Cortex of kidney (tissue), 1 donor: ENCODE measurements at places on chromosomes 13 and 19.

DNA sequence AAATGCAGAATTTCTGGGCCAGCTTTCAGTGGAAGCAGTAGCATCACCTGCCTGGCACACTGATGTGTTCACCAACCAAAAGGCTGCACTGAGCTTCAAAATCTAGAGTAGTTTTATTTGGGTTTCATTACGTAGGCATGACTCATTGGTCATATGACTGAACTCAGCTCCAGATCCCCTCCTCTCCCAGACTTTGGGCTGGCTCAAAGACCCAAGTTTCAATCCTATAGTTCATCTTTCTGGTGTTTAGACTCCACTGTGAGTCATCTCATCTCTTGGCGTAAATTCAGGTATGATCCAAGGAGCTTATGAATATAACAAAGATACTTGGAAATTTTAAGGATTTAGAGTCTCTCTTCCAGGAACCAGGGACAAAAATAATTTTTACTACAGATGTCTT is 17.7 kb downstream of the ZMYM5 start:
- no peak for DNase-seq

DNA sequence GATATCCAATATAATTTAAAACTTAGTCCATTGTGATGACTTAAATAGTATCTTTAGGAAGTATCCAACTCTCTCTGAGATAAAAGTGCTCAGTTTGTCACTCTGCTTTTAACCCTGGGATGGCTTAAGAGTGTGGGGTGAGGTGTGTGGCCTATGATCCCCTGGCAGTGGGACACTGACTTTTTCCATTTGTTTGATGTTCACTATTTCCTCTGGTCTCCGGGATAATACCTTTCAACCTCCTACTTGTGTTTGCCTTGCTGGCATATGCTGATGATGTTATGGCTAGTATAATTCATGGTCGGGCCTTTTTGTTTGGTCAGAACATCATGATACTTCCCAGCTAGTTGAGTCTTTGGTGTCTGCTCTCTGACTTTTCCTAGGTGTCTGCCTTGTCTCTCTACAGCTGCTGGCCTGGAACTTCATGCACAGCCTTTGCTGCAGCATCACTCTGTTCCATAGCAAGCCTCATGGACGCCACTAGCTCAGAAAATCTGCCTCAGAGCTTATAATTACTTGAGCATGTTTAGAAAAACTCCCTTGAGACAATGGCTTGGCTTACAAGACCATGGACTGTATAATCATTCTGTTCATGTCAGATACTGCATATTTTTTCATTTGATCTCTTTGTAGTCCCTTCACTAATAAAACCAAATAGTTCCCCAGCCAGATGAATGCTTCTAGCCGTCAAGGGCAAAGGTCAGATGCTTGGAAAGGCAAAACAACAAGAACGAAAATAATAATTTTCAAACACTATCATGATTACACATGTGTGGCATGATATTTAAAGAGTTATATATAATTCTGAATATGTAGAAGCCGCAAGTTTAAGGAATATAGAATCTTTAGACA is 75.2 kb downstream of the WDFY2 start:
- DNase-seq: no peak

GRCh38 chr13:35953537-35954206 is 177.5 kb downstream of the DCLK1 start:
- DNase-seq: no peak

- DNase-seq: no peak
These were observed 2494.9 kb upstream of the PCDH20 start for GRCh38 chr13:63910511-63910910.

- DNase-seq: no peak
These were observed 38.1 kb downstream of the RUBCNL start for GRCh38 chr13:46348961-46349360.

DNA sequence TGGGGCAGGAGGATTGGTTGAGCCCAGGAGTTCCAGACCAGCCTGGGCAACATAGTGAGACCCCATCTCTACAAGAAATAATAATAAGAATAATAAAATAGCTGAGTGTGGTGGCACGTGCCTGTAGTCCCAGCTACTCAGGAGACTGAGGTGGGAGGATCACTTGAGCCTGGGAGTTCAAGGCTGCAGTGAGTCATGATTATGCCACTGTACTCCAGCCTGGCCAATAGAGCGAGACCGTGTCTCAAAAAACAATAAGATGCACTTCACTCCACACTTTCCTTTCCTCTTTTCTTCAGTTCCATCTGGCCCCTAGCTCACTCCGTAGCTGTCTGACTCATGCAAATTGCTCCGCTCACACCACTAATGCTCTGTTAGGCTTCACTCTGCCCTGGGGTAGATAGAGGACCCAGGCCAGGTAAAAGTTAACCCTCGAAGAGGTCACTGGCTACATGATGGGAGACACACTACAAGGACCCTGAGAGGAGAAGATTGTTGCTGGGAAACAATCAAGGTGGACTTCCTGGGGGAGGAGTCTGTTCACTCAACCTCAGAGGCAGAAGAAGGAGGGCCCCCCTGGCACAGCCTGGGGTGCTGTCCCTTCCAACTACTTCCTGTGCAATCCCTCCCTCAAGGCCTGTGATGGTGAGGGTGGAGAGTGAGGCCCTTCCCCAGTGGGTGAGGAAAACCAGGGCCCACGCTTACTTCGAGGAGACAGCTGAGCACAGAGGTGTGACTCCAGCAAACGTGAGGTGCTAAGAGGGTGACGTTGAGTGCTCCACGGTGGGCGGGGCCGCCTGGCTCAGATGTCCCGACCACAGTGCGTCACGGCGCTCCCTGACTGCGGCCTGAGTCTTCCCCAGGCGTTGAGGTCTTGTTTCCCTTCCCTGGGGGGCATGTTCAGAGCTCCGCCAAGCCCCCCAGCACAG is 8.8 kb upstream of the TNFSF9 start:
- DNase-seq: no peak

GRCh38 chr19:1884719-1885334 is 469 bp downstream of the ABHD17A start:
- DNase-seq: no peak

- DNase-seq: no peak
These were observed 120.6 kb downstream of the COL4A1 start for GRCh38 chr13:110186231-110186855.

DNA sequence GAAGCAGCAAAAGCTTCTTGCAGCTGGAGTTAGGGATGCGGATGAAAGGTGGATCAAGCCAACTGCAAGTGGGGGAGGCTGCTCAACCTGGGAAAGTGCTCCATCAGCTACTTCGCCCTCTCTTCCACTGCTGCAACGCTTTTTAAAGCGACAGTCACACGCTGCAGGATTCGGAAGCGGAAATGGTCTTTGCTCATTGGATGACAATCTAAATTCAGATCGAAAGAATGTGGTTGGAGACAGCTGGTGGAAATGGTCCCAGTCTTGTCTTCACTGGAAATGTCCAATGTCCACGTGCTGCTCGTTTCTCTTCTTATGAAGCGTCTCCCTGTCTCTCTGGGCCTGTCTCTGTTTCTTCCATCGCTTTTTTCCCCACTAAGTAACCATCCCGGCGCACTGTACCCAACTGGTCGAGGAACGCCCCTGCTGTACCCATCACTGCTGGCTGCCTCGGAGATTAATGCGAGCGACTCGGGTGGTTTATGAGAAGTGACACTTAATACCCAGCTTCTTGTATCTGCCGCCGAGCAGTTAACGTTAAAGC is 2.1 kb upstream of the FGF9 start:
- DNase-seq: no peak

DNA sequence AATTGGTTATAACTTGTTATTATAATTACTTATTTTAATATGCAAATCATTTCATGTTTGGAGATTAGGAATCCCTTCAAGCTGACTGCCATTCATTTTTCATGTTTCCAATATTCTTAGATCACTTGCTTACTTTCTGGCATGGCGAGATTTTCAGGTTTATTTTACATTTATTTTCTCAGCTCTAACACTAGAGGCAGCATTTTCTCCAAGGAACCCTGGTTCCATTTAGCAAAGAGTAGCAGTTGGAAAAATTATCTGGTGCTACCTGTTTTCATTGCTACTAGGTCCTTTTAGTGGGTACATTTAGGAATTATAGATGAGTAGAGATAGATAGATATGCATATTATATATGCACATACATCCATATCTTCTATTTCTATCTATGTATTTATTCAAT is 90.9 kb upstream of the TRPC4 start:
- no peak for DNase-seq

- no peak for DNase-seq
These were observed at the start of gene MARK4 for GRCh38 chr19:45250832-45251451. MARK4 (plus strand) TSS chr19:45251271; CDS start chr19:45251589, 318 bp downstream.

- DNase-seq: no peak
These were observed 22.4 kb upstream of the FEM1A start for GRCh38 chr19:4768934-4769777.

- no peak for DNase-seq
These were observed 38.8 kb downstream of the FGF9 start for GRCh38 chr13:21709697-21710096.

DNA sequence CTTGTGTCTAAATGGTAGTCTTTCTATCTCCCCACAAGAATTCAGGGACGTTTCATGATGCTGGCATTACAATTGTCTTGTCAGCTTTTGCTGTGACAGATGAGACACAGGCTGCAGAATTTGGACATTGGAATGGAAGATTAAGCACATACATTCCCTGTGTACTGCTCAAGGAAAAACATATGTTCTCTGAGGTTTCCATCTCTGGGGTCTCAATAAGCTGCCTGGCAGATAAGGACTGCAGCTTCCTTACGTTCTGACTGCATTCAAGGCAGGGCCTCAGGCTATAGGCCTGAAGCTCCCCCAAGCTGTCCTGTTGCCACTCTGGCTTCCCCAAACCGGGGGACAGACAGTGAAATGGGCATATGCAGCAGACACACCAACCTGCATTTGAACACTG is 91.3 kb upstream of the KL start:
- DNase-seq: no peak

DNA sequence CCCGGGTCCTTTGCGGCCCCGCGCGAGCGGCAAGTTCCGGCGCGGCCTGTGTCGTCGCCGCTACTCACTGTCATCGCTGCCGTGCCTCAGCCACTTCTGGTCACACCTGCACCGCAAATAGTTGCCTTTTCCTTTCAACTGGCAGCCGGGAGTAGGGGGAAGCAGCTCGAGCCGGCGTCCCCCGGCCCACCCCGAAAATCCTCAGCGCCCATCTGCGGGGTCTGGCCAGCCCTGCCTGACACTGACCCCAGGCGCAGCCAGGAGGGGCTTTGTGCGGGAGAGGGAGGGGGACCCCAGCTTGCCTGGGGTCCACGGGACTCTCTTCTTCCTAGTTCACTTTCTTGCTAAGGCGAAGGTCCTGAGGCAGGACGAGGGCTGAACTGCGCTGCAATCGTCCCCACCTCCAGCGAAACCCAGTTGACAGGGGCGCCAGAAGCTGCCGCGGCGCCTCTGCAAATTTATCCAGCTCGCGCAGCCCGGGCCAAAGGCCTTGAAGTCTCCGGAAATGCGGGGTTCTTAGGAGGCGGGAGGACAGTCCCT is 1.7 kb downstream of the PDX1 start:
- no peak for DNase-seq

GRCh38 chr19:49968279-49968922 is 7.4 kb upstream of the SIGLEC11 start:
- DNase-seq: no peak

DNA sequence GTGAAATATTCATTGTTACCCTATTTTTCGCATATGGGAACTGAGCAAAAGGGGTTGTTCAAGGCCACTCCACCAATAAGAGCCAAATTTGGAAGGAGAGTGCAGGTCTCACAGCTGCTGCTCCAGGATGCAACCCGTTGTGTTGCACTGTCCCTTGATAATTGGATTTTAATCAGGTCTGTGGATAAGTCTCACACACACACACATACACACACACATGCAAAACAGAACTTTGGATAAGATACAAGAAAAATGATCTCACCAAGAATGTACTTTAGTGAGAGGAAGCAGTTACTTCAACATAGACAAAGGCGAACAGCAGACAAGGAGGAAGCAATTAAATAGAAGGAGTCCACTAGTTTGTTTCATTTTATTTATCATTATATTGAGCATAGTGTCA is 127.3 kb upstream of the EDNRB start:
- DNase-seq: no peak
